ENCODE measurements at places on chromosomes 5 and 9. TPM values are rescaled to one million over a fixed set of nuclear protein-coding genes. Genes with fewer than 3 reads are reported as not detected.

DNA sequence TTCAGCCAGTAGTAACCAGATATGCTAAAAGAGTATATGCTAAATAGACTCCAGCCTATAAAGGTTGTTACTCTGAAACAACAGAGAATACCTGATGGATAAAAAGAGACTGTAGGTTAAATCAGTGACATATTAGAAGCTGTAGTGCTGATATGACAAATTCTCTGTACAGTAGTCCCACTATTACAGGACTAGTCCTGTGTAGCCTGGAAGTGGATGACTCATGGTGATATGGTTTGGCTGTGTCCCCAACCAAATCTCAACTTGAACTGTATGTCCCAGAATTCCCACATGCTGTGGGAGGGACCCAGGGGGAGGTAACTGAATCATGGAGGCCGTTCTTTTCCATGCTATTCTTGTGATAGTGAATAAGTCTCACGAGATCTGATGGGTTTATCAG, 276.2 kb upstream of the POU5F2 start:
- H3K4me1 ChIP-seq: no peaks in the 10 kb centered on the region
- no peaks in the 10 kb centered on the region for H3K27me3 ChIP-seq
- no peak for DNase-seq
- H3K4me3 ChIP-seq: no peak overlapping the region
- peaks cover 68% of the 10 kb centered on the region for H3K36me3 ChIP-seq
- no peak overlapping the region for H3K27ac ChIP-seq

DNA sequence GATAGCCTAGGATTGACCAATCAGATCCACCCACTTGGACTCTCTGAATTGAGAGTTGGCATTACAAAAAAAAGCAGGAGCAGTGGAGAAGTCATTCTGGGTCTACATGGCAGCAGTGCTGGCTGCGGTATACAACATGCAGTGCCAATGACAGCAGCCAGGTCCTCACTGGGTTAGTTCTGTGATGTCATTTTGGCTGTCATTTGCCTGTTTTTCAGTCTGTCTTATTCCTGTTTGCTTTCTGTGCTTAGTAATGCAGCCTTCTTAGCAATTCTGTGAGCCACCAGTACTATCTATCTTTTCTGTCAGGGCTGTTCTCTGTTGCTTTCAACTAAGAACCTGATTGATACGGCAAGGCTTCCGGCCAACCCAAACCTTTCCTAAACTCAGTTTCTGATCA, 471.8 kb downstream of the BNC2 start:
- H3K4me3 ChIP-seq: no peak overlapping the region
- H3K27me3 ChIP-seq: no peaks in the 10 kb centered on the region
- H3K36me3 ChIP-seq: no peaks in the 10 kb centered on the region
- DNase-seq: no peak
- no peaks in the 10 kb centered on the region for H3K4me1 ChIP-seq

DNA sequence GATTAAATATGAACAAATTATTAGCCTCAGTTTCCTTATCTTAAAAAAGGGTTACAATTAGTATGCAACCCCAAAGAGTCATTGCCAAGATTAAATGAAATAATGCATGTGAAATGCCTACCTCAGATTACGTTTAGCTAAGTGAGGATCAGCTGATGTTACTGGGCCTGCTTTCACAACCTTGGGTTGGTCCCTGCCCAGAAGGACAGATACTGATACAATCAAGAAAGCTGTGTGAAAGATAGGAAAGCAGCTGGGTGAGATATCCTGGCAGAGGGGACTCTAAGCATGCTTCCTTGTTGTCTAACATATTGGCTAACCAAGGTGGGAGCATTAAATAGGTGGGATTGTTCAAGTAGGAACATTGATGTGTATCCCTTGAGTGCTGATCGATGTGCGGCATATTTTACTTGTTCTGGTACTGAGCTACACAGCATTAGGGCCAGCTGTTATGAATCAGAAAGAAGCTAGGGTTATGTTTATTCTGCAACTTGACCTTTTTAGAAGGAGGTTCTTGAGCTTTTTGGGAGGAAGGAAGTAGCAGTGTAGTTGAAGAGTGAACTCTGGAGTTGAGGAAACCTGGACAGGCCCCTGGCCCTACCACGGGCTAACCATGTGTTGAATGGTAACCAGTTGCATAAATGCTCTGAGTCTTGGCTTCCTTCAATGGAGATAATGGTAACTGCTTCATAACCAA, 28.9 kb downstream of the SNX24 start:
- DNase-seq: no peak
- no peaks in the 10 kb centered on the region for H3K4me1 ChIP-seq
- no peak overlapping the region for H3K27ac ChIP-seq
- H3K27me3 ChIP-seq: no peaks in the 10 kb centered on the region

DNA sequence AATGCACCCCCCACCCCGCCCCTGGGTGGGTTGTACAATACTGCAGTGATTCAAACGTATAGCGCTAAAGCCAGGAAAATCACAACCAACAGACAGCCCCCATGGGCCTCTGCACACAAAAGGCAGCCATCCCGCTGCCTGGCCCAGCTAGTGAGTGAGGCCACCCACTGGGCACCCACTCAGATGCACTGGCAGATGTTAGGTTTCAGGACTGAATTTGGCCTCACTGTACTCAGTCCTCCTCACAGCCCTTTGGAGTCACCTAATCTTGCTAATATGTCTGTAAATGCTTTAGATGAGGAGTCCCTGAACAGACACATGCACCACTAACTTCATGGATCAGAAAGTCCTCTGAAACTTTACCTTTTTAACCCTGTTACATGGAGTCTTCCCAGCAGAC, 87.7 kb downstream of the FSTL4 start:
- H3K4me3 ChIP-seq: no peak overlapping the region
- H3K27ac ChIP-seq: no peak overlapping the region
- H3K4me1 ChIP-seq: no peaks in the 10 kb centered on the region
- no peak for DNase-seq
- H3K27me3 ChIP-seq: peaks cover 14% of the 10 kb centered on the region
- no peaks in the 10 kb centered on the region for H3K36me3 ChIP-seq

DNA sequence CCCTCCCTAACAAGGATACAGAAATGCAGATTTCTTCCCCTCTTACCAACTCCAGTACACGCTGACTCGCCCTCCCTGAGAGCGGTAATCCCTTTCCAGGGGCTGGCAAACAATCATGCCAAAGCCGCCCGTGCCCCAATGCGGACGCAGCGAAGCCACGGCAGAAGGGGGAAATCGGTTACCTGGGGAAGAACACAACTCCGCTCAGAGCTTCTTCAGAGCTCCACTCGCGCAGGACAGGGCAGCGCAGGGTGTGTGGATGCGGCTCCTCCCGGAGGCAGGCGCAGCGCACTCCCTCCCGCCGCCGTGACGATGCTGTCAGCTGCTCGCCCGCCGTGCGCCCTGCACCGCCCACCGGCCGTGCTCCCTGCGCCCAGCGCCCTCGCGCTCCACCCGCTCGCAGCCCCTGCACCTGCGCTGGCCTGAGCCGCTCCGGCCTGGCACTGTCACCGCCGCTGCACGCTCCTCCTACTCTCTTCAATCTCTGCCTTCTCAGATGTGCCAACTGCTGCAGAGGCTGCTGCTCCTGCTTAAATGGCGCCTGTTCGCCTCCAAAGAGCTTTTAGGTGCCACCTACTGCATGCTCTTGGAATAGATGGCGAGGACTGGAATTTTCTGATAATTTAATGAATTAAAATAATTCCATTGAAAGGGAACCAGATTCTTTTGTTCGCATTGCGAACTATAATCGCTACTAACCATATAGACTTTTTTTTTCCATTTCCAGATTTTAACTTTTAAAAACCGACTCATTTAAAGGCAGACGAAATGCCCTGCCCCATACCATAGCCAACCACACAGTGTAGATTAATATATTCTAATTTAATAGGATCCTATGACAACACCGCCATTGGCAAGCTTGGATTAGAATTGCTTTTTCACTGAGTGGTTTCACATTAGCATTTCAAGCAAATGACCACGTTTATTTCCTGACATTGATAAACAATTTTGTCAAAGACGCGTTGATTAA, at the start of gene DIRAS2:
DIRAS2 (minus strand) TSS at position 255 of the 970 bp plus-strand sequence. CDS start 28,997 bp downstream, outside the sequence.
- peak within 1 kb of the TSS; percentile 37 for H3K4me3 ChIP-seq
- H3K27ac ChIP-seq: no peak within 1 kb of the TSS
- peaks cover 2% of the 10 kb centered on the region for H3K4me1 ChIP-seq
- DNase-seq: no peak

GPSM1 gene
- total RNA-seq: 19.2 TPM

DNA sequence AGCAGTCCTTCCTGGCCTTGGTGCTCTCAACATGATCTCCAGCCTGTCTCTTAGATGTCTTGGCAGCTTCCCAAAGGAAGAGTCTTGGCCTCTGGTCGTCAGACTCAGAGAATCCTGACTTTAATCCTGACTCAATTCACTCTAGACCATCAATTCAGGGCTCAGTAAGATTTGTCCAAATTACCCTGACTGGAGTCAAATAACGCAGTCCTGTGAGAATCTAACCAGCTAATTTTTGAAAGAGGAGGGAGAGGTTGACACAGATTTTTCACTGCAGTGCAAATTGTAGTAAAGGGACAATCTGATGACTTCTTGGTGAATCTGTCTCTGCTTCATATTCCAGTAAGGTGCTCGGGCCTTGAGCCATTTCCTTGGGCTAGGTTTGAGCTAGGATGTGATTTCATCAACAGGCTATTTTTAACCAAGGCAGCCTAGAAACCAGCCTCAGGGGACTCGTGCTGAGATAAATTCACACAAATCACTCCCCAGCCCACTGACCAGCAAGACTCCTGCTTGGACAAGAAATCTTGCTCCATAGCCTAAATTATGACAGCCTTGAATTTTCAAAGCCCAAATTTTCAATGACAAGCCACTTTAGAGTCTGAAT, 257.4 kb downstream of the ENC1 start:
- DNase-seq: no peak
- H3K4me3 ChIP-seq: no peak overlapping the region
- no peak overlapping the region for H3K27ac ChIP-seq
- no peaks in the 10 kb centered on the region for H3K36me3 ChIP-seq

DIPK1B gene
- total RNA-seq: 1.5 TPM

PGM5 gene
- total RNA-seq: not detected

DNA sequence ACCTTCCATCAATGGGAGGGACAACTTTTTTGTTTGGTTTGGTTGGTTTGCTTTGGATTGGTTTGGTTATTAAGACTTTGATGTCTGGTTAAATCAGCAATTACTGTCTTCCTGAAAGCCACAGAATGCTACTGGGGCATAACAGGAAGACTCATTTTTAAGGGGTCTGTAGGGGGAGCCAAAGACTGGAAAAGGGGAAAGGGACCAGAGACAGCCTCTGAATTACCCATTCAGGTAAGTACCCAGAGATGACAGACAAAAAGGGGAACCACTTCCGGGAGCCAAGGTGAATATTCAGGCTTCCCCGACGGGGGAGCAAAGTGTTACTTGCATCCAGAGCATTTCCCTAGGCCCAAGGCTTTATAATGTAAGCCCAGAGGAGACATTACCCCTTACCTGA, 4.6 kb upstream of the FEM1C start:
- H3K4me1 ChIP-seq: peaks cover 7% of the 10 kb centered on the region
- H3K27me3 ChIP-seq: peaks cover 10% of the 10 kb centered on the region
- no peak overlapping the region for H3K27ac ChIP-seq

GBA2 gene
- total RNA-seq: 50.1 TPM

DNA sequence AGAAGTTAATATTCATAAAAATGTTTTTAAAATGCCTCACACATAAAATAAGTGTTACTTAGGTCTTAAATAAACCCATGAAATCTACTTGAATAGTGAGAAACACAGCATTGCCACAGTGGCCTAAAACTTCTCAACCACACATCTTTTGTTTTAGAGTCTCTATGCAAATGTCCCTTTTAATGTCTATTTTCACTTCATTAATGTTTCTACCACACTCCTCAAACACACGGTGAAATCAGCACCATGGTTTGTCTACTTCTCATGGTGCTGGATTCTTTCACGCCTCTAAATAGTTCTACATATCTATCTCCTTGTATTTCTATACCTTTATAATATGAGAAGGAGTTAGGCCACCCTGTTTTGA, 111.2 kb downstream of the EDIL3 start:
- no peak overlapping the region for H3K27ac ChIP-seq
- H3K4me1 ChIP-seq: no peaks in the 10 kb centered on the region
- no peaks in the 10 kb centered on the region for H3K36me3 ChIP-seq
- H3K27me3 ChIP-seq: no peaks in the 10 kb centered on the region
- no peak overlapping the region for H3K4me3 ChIP-seq
- DNase-seq: no peak

F2RL2 gene
- total RNA-seq: not detected

- H3K4me1 ChIP-seq: no peaks in the 10 kb centered on the region
- peaks cover 4% of the 10 kb centered on the region for H3K27me3 ChIP-seq
- H3K27ac ChIP-seq: no peak overlapping the region
- H3K4me3 ChIP-seq: no peak overlapping the region
- no peak for DNase-seq
These were observed 33.5 kb upstream of the FST start for GRCh38 chr5:53446908-53447307.

PCDHGA10 gene
- total RNA-seq: 0.21 TPM

DNA sequence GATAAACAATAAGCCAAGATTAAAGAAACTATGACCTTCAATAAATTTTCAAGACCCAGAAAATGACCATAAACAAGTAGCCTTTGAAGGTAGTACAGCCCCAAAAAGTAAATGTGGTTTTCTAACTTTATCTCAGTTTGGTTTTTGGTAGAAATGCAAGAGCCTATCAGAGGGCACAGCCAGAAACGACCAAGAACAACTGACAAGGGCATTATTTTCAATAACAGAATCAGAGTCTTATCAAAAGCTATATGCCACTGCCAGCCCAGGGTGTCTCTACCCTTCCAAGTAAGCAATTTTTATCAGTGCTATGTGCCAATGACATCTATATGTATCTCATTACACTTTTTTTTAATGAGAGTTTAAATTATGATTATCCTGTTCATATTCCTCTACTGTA, 11.8 kb upstream of the SPINK6 start:
- no peak for DNase-seq
- H3K36me3 ChIP-seq: peaks cover 2% of the 10 kb centered on the region
- no peak overlapping the region for H3K4me3 ChIP-seq
- H3K27me3 ChIP-seq: peaks cover 8% of the 10 kb centered on the region

DNA sequence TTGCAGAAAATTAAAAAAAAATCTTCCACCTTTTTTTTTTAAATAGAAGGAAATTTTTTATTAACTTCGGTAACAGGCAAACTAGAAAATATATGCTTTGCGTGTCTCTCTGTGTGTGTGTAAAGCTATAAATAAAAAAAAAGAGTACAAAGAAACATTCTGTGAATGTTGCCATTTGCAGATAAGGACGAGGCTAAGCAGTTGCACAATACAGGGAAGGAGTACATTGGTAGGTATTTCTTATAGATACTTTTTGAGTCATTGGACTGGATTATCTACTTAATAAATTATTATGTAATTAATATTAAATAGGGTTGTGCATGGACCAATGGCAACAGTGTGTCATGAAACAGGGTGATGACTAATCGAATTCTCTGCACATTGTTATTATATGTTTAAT, 102.4 kb downstream of the CAMK4 start:
- peaks cover 20% of the 10 kb centered on the region for H3K4me1 ChIP-seq
- peaks cover 39% of the 10 kb centered on the region for H3K36me3 ChIP-seq
- no peak for DNase-seq
- H3K27me3 ChIP-seq: no peaks in the 10 kb centered on the region

IFNA2 gene
- total RNA-seq: not detected

GRCh38 chr5:124034963-124035362, 523.0 kb downstream of the CSNK1G3 start:
- H3K36me3 ChIP-seq: no peaks in the 10 kb centered on the region
- no peaks in the 10 kb centered on the region for H3K4me1 ChIP-seq
- DNase-seq: no peak
- no peak overlapping the region for H3K27ac ChIP-seq
- H3K4me3 ChIP-seq: no peak overlapping the region
